Non-pigmented ciliary epithelial cell (primary cell): ENCODE measurements at places on chromosomes 2 and 18.

- DNase-seq = no peak
Measured at GRCh38 chr2:182680837-182681236, 35.2 kb upstream of the DNAJC10 start.

DNA sequence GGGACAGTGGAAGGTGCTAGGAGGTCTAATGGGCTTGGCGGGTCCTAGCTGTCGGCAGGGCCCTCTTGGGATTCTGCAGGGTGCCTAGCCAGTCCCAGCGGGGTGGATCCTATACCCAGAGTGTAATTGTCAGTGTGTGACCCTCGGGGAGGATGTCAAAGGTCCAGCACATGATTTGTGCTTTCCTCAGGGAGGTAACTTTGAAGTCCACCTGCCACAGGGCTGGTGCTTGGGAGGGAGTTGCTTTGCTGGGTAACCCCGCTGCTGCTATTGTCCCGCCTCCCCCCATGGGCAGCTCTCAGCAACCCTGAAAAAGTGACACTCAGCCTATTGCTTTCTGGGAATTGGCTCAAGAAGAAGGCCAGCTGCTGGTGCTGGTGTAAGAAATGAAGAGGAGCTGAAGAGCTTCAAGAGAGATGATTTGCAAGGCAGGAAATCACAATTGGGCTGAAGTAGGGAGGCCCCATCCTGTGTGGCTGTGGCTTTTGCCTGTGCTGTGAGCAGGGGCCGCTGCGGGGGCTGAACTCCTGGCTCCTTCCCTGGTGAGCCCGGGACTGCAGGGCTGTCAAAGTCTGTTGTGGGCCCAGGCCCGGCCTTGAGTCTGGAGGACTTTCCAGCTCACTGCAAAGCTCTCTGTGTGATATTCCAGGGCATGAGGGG, 36.4 kb downstream of the EMILIN2 start:
- DNase-seq = no peak

GRCh38 chr2:70029814-70030409, 57.4 kb upstream of the PCBP1 start:
- no peak for DNase-seq

DNA sequence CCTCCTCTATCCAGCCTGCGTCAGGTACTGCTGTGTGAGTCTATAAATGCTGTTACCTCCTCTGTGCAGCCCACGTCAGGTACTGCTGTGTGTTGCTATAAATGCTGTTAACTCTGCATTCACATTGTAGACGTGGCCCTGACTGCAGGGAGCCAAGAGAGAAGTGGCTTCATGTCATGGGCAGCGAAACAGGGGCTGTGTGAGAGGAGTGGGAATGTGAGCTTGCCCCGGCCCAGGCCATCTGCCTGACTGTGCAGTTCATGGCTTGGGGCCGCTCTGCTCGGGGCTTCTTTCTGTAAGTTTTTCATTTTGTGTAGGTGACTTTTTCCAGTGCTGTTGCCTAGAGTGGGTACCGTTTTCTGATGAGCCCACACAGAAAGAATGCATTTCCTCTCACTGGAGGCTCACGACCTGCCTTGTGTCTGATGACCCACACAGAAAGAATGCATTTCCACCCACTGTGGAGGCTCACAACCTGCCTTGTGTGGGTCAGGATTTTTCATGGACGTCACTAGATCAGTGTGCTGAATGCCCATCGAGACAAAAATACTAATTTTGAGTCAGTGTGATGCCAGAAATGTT, 104.5 kb downstream of the SNTG2 start:
- peak; percentile 87 for DNase-seq

- no peak for DNase-seq
Measured at GRCh38 chr2:75311993-75312392, 112.7 kb upstream of the TACR1 start.

DNA sequence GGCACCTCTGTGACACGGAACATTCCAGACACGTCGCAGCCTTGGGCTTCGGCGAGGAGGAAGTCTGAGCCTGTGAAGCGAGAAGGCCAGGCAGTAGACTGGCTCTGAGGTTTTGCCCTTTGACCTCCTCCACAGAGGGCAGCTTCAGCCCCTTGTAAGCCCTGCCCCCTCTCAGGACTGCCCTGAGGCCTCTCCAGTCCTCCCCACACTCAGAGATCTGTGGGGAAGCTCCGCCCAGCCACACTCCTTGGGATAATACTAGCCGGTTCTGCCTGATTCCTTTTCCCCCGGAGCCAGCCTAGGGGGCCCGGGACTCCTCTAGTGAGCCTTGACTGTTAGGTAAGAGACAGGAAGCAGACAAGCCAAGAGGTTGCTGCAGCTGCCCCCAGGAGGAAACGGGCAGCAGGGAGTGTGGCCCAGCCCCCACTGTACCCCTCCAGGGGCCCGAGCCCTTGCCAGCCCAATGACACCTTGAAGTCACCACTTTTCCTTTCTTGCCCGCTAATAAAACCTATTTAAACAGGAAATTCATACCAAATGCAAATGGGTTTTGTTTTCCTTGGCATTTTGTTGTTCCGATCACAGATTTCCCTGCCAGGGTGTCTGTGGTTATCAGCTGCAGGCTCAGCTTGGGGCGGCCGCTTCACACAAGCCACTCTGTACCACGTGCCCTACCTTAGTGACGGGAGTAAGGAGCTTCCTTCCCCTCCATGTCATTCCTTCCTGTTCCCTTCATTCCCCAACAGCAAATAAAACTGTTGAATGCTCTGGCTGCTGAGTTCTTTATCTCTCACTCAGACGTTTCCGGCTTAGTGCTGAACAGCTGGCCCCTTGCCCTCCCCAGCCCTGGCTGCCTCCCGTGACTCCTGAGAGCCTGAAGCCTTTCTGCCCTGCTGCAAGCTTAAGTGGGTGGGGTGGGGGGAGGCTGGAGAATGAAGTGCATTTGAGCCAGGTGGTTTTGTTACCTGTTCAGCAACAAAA, 124.7 kb downstream of the CABLES1 start:
- DNase-seq = peak; percentile 60

DNA sequence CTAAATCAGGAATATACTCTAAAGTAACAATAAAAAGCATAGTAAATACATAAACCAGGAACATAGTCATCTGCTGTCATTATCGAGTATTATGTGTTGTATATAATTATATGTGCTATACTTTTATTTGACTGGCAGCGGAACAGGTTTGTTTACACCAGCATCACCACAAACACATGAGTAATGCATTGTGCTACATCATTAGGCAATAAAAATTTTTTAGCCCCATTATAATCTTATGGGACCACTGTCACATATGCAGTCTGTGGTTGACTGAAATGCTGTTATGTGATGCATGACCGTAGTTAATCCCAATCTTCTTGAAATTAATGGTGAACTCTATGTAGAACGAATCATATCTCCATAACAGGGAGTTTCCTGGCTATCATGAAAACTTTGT, 136.7 kb upstream of the ZFP36L2 start:
- DNase-seq = no peak

- no peak for DNase-seq
Measured at GRCh38 chr2:3823748-3824147, 120.4 kb downstream of the DCDC2C start.

DNA sequence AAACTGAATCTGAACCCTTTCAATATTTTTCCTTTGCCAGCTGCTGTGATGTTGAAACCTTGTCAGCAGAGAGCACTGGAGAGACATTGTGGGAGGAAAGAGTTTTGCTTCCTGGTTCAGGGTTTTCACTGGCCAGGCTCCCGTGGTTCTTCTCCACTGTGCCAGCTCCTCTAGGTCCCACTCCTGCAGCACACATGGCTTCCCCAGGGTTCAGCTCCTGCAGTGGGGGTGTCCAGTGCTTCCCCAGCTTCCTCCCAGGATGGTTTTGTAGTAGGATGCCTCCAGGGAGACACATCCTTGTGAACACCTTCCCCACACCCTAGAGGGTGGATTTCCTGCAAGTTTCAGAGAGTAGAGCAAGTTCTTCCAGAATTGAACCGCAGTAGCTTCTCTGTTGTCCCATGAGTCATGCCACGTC, 24.0 kb upstream of the SULT1C3 start:
- DNase-seq = no peak

- DNase-seq = no peak
Measured at GRCh38 chr2:100137866-100138570, 4.4 kb downstream of the AFF3 start.

DNA sequence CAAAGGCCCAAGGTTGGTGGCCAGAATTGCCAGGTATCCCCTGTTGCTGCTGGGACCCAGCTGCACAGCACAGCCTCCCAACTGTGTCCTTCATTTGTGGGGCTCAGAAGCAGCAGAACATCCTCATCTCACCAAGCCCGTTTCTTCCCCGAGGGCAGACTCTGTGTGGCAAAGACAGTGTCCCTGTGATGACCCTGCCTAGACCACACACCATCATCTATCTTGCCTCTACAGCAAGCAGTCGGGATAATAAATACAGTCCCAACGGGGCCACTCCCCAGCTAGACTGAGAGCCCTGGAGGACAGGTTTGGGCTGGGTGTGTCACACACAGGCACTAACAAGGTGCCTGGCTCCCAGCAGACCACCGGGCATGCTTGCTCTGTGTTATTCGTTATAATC, 93.4 kb downstream of the PTGR3 start:
- DNase-seq = no peak

DNA sequence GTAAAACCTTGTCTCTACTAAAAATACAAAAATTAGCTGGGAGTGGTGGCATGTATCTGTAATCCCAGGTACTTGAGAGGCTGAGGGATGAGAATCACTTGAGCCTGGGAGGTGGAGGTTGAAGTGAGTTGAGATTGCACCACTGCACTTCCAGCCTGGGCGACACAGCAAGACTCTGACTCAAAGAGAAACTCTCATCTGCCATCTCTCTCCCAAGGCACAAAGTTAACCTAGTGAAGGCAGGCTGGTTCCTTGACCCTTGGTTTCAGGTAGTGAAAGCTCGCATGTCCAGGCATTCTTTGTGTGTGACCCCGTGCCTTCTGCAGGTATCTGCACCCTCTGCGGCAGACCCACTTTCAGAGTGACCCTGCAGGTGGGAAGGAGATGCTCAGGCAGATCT, 100.0 kb downstream of the WDSUB1 start:
- DNase-seq = no peak

- DNase-seq = no peak
Measured at GRCh38 chr2:241354668-241355658, 1.1 kb upstream of the FARP2 start.

GRCh38 chr18:22330508-22330907, 87.2 kb downstream of the CTAGE1 start:
- no peak for DNase-seq

GRCh38 chr2:230784795-230785194, 72.2 kb downstream of the CAB39 start:
- no peak for DNase-seq

DNA sequence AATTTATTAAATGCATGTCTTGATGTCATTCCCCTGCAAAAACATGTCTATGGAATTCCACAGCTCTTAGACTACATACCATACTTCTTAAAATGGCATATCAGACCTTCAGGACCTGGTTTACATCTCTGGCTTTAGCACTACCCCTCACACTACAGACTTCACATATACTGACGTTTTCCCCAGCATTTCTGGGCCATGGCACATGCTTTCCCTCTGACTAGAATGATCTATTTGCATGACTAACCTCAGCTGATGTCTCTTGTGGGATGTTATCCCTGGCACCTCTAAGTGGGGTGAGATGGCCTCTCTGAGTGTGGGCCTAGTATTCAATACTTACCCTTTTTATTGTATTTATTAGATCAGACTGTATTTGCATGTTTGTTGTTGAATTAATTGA, 381.6 kb downstream of the ERBB4 start:
- no peak for DNase-seq

DNA sequence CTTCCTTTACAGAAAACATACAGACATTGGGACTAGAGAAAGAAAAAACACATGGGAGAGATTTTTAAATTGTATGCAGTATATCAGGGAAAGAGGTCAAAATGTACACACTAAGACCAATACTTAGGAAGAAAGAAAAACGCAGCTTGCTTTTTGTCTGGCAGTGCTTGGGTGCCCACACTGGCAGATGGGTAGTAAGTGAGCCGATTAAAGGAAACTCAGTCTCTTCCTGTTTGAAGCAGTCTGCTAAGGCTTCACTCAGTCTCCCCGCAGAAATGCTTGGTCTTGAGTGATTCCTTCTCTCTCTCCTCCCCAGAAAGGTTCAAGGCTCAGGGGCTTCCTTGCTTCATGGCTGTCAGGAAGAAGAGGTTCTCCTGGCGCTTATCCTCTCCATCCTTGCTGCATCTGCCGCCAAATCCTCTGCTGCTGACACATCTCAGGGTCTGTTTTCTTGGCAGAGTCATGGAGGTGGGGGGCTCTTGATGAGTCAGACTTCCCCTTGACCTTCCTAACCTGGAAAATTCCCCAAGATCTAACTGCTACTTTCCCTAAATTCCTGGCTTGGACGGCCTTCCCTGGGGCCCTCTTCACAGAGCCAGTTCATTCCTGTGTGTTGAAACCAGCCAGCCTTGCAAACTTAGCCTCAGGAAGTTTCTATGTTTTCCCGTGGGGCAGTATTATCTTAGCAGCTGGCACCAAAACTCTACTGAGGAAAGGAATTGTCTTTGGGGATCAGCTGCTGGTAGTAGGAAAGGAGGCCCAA, 10.5 kb upstream of the TMSB10 start:
- DNase-seq = no peak

- no peak for DNase-seq
Measured at GRCh38 chr2:61109291-61109690, 43.6 kb downstream of the SANBR start.

DNA sequence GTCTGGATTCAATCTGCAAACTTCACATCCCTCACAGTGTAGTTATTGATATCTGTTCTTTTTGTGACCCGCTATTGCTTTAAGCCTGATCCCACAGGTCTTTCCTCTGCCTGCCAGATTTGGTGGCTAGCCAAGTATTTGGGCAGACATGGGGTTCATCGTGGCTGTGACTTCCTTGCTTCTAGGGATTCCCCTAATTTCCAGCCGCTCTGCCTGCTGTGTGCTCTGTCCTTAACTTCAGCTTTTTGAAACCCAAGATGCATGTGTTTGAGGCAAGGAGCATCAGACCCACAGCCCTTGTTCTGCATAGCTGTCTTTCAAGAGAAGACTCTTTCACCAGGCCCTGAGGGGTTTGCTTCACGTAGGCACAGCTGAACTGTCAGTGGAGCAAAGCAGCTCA, 54.2 kb downstream of the NCAPH start:
- DNase-seq = no peak

DNA sequence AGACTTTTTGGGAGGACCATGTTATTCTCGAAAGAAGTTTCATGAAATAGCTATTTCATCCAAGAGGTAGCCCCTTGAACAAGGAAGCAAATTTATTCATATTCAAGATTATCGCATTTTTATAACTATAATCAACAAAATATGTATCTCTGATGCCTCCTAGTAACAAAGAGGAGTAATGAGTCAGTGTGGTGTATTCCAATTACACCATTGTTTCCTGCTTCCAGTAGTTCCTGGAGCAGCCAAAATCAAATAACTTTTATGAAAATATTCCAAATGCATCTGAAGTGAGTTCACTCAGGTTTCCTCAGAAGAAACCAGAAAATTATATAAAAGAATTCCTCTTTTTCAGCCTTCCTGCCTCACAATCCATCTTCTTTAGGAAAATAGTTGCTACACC, 43.0 kb downstream of the ANKRD36B start:
- no peak for DNase-seq

- no peak for DNase-seq
Measured at GRCh38 chr2:96423291-96423690, 81.9 kb downstream of the NEURL3 start.

DNA sequence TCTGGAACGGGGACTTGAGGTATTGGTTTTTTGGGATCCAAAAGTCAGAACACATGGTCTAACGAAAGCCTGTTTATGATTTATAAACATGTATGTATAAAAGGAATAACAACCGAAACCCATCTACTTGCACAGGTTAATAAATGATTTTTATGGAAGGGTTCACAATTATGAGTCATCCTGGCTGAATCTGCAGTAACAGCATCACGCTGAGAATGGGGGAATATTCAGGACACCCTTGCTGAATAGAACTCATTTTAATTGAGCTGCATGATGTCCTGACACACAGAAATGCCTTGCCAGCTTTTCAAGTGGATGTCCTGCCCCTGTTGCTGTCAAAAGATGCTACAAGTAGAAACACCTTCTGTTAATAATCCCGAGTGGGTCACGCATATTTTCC, 54.7 kb upstream of the TGFA start:
- no peak for DNase-seq
